ENCODE measurements at places on chromosomes 6 and 20. TPM values are rescaled to one million over a fixed set of nuclear protein-coding genes. Genes with fewer than 3 reads are reported as not detected.
A peak's percentile ranks its signal among the peaks of the same experiment; 100 is the strongest.

- no peak overlapping the region for H3K27ac ChIP-seq
- no peaks in the 10 kb centered on the region for H3K27me3 ChIP-seq
- DNase-seq = no peak
- no peak overlapping the region for H3K4me3 ChIP-seq
Observed at GRCh38 chr6:84197708-84198107, 29.7 kb downstream of the CEP162 start.

MEP1A gene
- not detected for total RNA-seq

GRCh38 chr20:10646886-10647420 is 26.8 kb downstream of the JAG1 start:
- H3K4me1 ChIP-seq = peaks cover 16% of the 10 kb centered on the region
- H3K27ac ChIP-seq = peak overlapping the region; percentile 100
- H3K4me3 ChIP-seq = no peak overlapping the region
- peaks cover 71% of the 10 kb centered on the region for H3K36me3 ChIP-seq
- H3K27me3 ChIP-seq = no peaks in the 10 kb centered on the region

DNA sequence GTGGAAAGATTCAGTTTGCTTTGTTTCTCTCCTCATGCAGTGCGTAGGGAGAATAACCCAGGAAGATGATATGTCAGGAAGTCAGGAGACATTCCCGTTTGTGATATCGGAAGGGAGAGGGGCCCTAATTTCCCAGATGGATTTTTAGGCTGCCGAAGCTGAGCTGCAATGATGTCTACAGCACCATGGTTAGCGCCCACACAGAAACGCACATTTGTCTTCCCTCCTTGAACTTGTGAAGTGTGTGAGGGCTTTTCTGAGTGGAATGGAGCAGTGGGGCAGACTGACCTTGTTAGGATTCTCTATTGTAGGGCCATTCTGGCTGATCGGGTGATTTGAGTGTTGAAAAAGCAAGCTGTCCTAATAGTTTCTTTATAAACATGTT is 191.3 kb upstream of the ARG1 start:
- DNase-seq = no peak
- H3K27me3 ChIP-seq = no peaks in the 10 kb centered on the region
- H3K27ac ChIP-seq = no peak overlapping the region
- no peaks in the 10 kb centered on the region for H3K36me3 ChIP-seq
- no peak overlapping the region for H3K4me3 ChIP-seq
- H3K4me1 ChIP-seq = no peaks in the 10 kb centered on the region

HLA-A gene
- total RNA-seq = 1,099 TPM

GRCh38 chr20:32457479-32457986 is 99.4 kb downstream of the ASXL1 start:
- no peak for DNase-seq
- H3K4me3 ChIP-seq = peak overlapping the region; percentile 60
- H3K27me3 ChIP-seq = no peaks in the 10 kb centered on the region
- no peak overlapping the region for H3K27ac ChIP-seq

DNA sequence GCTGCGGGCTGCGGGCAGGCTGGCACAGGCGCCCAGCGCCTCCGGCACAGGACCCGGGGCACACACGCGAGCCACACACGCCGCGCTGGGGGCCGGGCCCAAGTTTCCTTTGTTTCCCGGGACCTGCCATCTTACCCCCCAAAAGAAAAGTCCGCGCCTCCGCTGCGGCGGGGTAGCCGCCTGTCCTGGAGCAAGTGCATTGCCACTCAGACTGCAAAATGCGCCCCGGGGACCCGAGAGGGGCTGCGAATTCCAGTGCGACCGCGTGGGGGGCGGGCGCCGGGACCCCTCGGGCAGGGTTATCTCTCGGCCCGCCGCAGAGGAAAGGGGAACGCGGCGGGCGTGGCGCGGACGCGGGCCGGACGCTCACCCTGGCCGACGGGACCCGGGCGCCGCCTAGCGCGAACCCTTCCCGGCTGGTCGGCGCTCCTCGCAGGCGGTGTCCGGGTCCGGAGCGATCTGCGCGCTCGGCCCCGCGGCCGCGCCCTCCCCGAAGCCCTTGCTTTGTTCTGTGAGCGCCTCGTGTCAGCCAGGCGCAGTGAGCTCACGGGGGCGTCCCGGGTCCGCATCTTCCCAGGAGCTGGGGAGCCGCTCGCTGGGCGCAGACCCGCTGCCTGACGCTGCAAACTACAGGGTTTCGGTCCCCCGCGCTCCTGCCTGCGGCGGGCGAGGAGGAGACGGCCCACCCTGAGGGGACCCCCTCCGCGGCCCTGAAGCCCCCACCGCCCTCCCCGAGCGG is 639 bp upstream of the CD24 start:
- H3K4me1 ChIP-seq = peaks cover 15% of the 10 kb centered on the region
- H3K27me3 ChIP-seq = peaks cover 5% of the 10 kb centered on the region
- peak overlapping the region; percentile 62 for H3K4me3 ChIP-seq
- H3K36me3 ChIP-seq = no peaks in the 10 kb centered on the region
- H3K27ac ChIP-seq = no peak overlapping the region

CYP39A1 gene
- total RNA-seq = 1.4 TPM

GRCh38 chr6:11126876-11127275 is 15.4 kb upstream of the ERVFRD-1 start:
- H3K36me3 ChIP-seq = no peaks in the 10 kb centered on the region
- no peak overlapping the region for H3K27ac ChIP-seq
- no peaks in the 10 kb centered on the region for H3K27me3 ChIP-seq
- H3K4me1 ChIP-seq = no peaks in the 10 kb centered on the region

GRCh38 chr6:71349395-71349794 is 60.8 kb downstream of the OGFRL1 start:
- no peak for DNase-seq
- no peaks in the 10 kb centered on the region for H3K27me3 ChIP-seq
- H3K36me3 ChIP-seq = no peaks in the 10 kb centered on the region

DNA sequence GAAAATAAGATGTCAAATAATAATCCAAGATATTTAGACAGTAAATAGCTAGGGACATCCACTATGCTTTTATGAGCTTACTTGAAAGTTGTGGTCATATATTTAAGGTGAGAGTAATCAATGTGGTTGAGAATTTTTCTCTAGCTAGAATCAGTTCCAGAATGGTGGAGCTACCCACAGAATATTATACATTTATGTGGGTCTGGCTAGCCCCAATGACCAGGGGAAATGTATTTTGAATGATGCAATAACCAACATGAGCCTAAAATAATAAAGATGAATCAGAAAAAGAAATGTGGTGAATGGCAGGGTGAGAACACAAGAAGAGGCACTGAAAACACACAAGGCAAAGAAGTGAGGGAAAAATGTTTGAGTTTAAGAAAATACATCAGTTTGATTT is 325.7 kb downstream of the TBC1D32 start:
- H3K27me3 ChIP-seq = no peaks in the 10 kb centered on the region
- no peaks in the 10 kb centered on the region for H3K4me1 ChIP-seq
- no peak overlapping the region for H3K4me3 ChIP-seq
- no peak overlapping the region for H3K27ac ChIP-seq
- H3K36me3 ChIP-seq = no peaks in the 10 kb centered on the region
- no peak for DNase-seq

- no peak for DNase-seq
- H3K4me3 ChIP-seq = no peak overlapping the region
- peaks cover 20% of the 10 kb centered on the region for H3K36me3 ChIP-seq
- peaks cover 16% of the 10 kb centered on the region for H3K4me1 ChIP-seq
- no peaks in the 10 kb centered on the region for H3K27me3 ChIP-seq
Observed at GRCh38 chr6:143778926-143779325, 64.2 kb upstream of the LTV1 start.

DYNLT2 gene
- 0.21 TPM for total RNA-seq

- H3K4me3 ChIP-seq = no peak overlapping the region
- DNase-seq = no peak
- no peaks in the 10 kb centered on the region for H3K36me3 ChIP-seq
- no peaks in the 10 kb centered on the region for H3K27me3 ChIP-seq
- H3K27ac ChIP-seq = no peak overlapping the region
Observed at GRCh38 chr20:56974499-56975250, 291.8 kb downstream of the BMP7 start.

TSPO2 gene
- total RNA-seq = not detected

ZNF341 gene
- total RNA-seq = 4.5 TPM

DNA sequence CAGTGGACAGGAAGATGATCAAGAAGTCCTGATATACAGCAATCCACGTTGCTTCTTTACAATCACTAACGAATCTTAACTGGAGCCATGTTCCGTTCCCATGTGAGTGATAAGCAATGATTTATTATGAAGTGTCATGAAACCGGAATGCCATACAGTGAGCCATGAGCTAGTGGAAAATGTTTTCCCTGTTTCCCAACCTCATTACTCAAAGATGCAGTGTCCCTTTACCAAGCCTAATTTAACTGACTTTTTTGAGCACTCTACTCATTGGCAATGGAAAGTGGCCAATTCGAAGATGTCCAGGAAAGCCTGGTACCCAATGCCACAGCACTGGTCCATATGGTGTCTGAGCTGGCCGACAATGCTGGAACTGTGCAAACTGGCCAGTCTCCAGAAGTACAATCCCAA is 148.3 kb downstream of the ZNF217 start:
- H3K4me1 ChIP-seq = no peaks in the 10 kb centered on the region
- H3K27me3 ChIP-seq = no peaks in the 10 kb centered on the region
- no peak overlapping the region for H3K27ac ChIP-seq
- H3K4me3 ChIP-seq = no peak overlapping the region

GRCh38 chr20:6140947-6141346 is 18.1 kb upstream of the FERMT1 start:
- H3K4me3 ChIP-seq = no peak overlapping the region
- H3K27ac ChIP-seq = no peak overlapping the region
- H3K27me3 ChIP-seq = no peaks in the 10 kb centered on the region

DNA sequence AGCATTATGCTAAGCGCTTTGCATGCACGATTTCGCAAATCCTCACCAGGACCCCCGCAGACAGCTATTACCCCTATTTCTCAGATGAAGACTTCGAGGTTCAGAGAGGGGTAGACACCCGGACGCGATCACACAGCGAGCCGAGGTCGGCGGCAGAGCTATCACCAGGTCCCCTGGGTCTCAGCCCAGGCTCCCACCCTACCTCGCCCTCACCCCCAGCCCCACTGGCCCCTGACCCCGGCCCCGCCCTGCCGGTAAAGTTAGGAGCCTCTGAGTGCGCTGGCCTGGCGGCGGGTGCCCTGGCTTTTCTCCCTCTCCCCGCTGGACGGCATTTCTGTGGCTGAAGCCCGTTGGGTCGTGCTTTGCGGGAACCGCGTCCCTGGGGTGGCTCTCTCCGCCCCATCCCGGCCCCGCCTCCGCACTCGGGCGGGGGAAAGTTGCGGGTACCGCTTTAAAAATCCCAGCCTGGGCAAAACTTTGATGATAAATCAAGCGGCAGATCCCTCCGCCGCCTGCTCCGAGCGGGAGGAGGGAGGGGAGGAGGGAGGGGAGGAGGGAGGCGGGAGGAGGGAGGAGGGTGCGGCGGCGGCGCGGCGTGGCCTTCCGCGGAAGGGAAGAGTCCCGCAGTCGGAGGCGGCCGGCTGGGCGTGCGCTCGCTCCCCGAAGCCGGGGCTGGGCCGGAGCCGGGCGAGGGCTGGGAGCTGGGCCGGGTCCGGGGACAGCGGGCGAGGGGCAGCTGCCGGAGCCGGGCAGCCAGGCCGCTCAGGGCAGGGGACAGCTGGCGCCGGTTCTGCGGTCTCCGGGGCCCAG is at the start of gene VSTM2L:
Gene VSTM2L (plus strand): TSS at position 624 of the 810 bp plus-strand sequence. CDS start 224 bp downstream, outside the sequence.
- no peak within 1 kb of the TSS for H3K27ac ChIP-seq
- no peak for DNase-seq
- peaks cover 24% of the 10 kb centered on the region for H3K27me3 ChIP-seq
- H3K36me3 ChIP-seq = no peaks in the 10 kb centered on the region

GRCh38 chr20:46572153-46572552 is 21.7 kb upstream of the OCSTAMP start:
- no peaks in the 10 kb centered on the region for H3K27me3 ChIP-seq
- no peak overlapping the region for H3K4me3 ChIP-seq
- DNase-seq = no peak
- H3K36me3 ChIP-seq = no peaks in the 10 kb centered on the region

VGLL2 gene
- not detected for total RNA-seq

- no peak for DNase-seq
- peaks cover 26% of the 10 kb centered on the region for H3K4me1 ChIP-seq
- H3K4me3 ChIP-seq = no peak overlapping the region
- H3K27ac ChIP-seq = no peak overlapping the region
- no peaks in the 10 kb centered on the region for H3K36me3 ChIP-seq
Observed at GRCh38 chr6:44267252-44267651, 1.9 kb upstream of the NFKBIE start.

DNA sequence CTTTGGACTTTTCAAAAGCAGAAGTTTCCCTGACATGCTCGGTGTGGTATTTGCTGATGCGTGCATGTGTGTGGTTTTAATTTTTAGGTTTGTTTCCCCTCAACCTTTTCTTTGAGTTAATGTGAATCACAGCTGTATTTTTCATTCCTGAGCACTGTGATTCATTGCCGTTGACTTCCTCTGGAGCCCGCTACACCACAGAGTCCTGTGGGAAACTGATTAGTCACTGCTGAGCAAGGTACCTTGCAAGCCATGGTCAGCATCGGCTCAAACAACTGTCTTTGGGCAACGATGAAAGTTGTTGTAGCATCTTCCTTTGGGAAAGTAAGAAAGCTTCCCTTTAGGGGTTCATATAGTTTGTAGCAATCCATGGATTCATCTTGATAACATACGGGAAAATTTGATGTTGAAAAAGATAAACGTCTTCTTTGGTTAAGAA is 57.5 kb downstream of the RIN2 start:
- peak overlapping the region; percentile 24 for H3K27ac ChIP-seq
- H3K4me3 ChIP-seq = no peak overlapping the region
- H3K4me1 ChIP-seq = peaks cover 37% of the 10 kb centered on the region
- H3K27me3 ChIP-seq = no peaks in the 10 kb centered on the region
- H3K36me3 ChIP-seq = no peaks in the 10 kb centered on the region
- DNase-seq = peak; percentile 31

DNA sequence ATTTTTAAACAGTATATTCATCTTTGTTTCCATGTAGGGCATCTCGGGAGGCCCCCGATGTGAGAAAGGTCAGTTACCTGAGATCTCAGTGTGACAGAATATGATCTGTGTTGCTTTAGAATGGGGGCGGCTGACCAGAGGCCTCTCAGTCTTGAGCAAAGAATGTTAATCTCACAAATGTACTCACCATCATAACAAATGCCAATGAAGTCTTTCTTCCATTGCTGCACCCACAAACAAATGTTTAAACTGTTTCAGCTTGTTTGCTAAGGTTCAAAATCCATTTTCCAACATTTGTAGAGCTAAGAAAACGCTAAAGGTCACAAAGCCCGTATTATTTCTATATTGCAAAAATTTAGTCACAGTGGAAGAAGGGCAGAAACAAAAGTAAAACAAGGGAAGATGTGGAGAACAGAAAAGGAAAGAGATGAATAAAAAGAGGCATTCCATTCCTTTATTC is 31.8 kb downstream of the ELOVL2 start:
- no peaks in the 10 kb centered on the region for H3K27me3 ChIP-seq
- H3K36me3 ChIP-seq = no peaks in the 10 kb centered on the region
- DNase-seq = no peak
- no peak overlapping the region for H3K27ac ChIP-seq
- H3K4me1 ChIP-seq = no peaks in the 10 kb centered on the region

NKAIN2 gene
- 0.11 TPM for total RNA-seq

All from ascending aorta (tissue), 2 donors.